ENCODE measurements at places on chromosomes 7 and 10.

DNA sequence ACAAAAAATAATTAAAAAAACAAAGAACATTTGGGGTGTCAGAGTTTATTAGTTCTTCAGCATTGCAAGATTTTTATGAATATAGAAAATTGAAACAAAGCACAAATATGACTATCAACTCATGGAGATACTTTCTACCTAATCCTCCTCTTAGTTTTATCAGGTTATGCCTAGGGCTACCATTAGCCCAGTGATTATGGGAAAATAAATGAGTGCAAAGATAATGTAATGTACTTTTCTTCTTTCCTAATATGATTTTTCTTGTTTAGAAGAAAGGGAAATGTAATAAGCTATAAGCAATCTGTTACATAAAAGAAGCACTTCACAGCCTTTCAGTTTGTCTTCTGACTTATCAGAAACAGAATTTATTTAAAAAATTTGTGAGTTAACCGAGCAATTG, 676.8 kb downstream of the SORCS1 start:
- no peak for DNase-seq

- no peak for DNase-seq
Observed at GRCh38 chr7:2040893-2041270, 191.9 kb downstream of the MAD1L1 start.

GRCh38 chr10:86413046-86413728, 46.6 kb upstream of the GRID1 start:
- peak; percentile 9 for DNase-seq

GRCh38 chr10:73893426-73893825, 17.5 kb upstream of the PLAU start:
- DNase-seq: no peak

DNA sequence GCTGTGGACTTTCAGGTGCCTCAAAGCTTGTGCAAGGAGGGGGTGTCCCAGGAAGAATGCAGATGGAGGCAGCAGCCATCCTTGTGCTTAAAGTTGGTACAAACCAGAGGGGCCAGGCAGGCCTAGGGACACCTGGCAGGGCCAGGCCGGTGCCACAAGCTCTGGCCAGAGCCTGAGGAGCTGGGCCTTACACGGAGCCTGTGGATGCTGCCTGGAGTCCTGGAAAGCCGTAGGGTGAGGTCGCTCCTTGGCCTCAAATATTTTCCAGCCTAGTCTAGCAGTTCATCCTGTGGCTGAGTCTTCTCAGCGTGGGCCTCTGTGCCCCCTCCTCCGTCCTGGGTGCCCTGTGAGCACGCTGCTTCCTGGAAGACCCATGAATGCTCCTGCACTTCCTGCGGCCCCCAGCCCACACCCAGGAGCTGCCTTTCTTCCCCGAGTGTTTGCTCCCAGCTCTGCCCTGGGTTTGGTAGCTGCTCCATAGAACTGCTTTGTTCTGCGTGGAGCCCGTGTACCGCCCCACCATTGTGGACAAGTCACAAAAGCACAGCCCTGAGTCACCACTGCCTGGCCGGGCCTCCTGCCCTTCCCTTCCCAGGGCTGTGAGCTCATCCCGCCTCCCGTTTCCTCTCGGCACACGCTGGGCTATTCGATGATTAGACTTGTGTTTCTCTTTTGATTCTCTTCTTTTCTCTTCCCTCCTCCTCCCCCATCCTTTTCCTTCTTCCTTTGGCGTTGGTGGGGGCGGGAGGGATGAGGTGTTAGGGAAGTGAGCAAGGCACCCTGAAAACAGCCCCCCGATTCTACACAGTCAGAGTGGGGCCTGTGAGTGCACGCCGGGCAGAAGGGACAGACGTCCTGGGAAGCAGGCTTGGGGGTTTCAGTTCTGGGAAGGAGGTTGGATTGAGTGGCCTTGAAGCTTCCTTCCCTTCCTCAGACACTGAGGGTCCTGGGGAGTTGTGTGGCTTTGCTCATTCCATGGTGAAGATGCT, 73.2 kb upstream of the SHH start:
- no peak for DNase-seq

DNA sequence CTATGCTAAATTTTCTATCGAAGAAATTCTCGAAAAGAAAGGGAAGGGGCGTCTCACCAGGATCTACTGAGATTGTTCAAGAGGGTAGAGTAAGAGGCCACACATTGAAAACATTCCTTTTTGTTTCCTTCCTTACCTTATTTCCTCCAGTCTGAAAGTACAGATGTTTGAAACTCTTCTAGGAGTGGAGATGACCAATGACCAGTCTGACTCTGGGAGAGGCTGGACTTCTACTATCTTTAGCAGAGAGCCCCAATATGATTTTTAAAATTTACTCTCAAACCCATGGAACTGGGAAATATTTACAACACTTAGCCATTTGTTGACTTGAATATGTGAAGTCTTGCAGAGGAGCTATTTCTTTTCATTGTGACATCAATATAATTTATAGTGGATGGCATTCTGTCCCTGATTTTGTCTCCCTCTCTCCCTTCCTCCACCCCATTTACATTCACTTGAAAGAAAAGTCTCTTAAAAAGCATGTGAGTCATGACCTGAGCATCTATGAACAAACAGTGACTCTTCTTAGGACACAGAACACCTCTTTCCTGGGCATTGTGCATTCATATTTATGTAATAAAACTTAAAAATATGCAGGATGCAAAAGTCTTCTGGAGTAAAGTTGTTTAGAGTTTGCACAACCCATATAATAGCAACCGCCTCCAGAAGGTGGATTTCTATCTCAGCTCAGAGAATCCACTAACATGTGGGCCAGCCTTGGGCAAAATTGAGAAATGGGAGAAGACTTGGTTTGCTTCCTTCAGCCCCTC, 31.2 kb upstream of the BMPER start:
- no peak for DNase-seq

- no peak for DNase-seq
Observed at GRCh38 chr7:78359836-78360235, 561.3 kb downstream of the PHTF2 start.

DNA sequence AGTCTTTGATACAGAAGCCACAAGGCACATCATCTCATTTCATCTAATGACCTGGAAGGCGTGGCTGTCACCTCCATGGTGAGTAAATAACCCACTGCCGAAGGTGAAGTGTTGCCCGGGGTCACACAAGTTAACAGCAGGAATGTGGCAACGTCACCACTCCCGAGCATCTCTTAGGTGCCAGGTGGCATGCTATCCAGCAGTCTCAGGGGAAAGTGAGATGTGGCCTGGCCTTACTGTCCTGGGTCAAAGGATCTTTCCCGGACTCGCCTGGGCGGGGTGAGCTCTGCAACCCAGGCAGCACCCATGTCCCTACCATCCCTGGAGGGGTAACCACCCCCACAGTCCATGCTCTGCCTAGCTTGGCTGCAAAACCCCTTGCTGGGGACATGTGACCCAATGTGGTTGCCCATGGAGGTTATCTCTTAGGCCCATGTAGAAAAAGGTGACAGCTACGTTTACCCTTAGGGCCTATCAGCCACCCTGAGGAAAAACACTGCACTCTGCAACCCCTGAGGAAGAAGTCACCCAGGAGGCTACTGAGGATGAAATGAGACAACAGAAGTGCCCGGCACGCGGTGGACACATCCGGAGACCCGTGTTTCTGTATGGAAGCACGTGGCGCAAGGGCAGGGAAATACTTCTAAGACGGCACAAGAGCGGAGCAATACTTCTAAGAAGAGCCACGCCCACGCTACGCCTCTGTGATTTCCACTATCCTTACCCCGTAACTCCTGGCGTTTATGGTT, 52.0 kb downstream of the BAIAP2L1 start:
- DNase-seq: no peak

- no peak for DNase-seq
Observed at GRCh38 chr7:132790104-132790503, 213.8 kb upstream of the PLXNA4 start.

GRCh38 chr7:120867932-120868331, 10.0 kb upstream of the TSPAN12 start:
- DNase-seq: no peak

GRCh38 chr7:13992596-13992964, 3.1 kb upstream of the ETV1 start:
- no peak for DNase-seq

DNA sequence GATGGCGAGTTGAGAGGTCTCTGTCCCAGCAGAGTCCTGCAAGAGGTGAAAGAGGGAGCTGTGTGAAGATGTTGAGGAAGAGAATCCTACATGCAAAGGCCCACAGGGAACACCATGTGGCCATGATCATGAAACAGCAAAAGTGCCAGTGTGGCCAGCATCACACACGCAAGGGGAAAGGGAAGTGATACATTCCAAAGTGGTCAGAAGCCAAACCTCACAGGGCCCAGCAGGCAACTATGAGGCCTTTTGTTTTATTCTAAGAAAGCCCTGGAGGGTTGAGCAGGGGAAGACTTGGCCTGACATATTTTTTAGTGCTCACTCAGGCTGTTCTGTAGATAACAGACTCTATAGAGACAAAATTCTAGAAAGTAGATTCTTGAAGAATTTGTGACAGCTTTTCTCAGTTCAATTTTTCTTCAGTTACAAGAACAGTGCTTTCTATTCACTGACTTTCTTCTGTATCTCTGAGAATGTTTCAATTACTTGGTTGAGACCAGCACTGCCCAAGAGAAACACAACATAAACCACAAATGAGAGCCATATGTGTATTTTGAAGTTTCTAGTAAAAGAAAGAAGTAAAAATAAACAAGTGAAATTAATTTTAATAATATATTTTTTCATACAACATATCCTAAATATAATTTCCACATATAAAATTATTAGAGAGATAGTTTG, 82.3 kb downstream of the HTR7 start:
- DNase-seq: no peak

GRCh38 chr7:87580636-87581035, 20.0 kb downstream of the ABCB1 start:
- no peak for DNase-seq

DNA sequence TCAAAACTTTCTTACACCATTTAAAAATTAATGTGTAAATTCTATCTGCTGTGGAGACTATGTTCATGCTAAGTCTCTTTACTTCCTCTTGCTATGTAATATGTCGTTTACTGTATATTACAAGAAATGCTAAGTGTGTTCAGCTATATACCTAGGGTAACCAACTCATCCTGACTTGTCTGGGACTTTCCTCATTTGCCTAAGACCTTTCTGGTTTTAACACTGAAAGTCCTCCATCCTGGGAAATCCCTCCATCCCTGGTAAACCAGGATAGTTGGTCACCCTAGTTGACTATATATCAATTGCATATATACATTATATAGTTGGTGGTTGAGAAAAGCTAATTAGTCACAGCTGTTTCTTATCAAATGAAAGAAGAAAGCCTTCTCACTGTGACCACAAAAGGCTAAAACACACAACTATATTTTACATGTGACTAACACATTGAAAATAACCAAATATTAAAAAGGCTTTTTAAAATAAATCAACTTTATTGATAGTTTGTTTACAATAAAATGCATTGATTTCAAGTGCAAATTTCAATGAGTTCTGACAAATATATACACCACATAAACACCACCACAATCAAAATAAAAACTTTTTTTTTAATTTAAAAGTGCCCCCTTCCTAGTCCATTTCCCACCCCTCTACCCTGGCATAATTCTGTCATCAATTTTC, 167.7 kb upstream of the INHBA start:
- no peak for DNase-seq

DNA sequence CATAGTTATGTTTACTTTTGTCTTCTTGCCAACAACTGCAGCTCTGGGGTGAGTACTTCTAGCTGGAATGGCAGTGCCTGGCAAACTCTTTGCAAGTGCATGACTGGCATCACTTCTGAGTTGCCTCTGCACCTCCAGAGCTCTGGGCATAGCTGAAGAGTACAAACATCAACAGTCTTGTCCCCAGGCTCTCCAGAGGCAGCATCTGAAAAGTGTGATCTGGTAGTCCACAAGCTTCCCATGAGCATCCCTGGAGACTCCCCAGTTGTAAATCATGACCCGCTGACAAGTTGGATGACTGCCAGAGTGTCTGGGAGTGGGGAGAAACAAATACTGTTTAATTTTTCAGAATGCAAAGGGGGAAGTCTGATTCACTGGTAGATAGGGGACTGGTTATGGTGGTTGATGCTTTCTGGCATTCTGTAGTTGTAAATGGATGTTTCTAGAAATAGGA, 138.9 kb upstream of the CDK13 start:
- DNase-seq: no peak

GRCh38 chr10:16481052-16481728, 40.5 kb downstream of the C1QL3 start:
- DNase-seq: no peak

GRCh38 chr10:129914153-129914855, 49.8 kb downstream of the EBF3 start:
- DNase-seq: no peak

DNA sequence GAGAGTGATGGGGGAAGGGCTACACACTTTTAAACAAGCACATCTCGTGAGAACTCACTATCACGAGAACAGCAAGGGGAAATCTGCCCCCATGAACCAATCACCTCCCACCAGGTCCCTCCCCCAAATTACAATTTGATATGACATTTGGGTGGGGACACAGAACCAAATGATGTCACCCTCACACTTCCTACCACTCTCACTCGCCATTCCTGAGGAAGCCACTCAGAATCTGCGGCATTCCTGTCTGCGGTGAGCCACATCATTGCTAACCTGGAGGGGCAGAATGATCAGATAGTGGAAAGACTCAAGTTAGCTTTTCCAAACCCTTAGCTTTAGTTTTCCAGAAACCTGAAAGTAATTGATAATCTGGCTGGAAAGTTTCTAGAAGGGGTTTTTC, 66.9 kb downstream of the MYO3A start:
- DNase-seq: no peak

- no peak for DNase-seq
Observed at GRCh38 chr10:59177031-59177797, 771 bp downstream of the PHYHIPL start.

DNA sequence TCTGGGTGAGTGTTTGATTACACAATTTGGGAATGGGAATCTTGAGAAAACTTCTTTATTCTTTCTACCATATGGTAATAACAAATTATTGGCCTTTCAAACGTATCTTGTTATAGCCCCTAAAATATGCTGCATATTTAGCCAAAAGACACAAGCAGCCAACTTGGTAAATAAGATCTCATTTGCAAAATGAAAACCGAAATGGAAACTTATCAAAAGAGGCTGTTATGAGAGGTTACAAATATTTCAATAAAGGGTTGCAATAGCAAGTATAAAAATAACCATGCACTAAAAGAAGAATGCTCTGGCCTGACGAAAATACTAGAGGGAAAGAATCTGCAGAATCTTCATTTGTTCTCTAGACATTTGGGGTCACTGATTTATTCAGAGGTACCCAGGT, 259.5 kb upstream of the LRRN3 start:
- DNase-seq: no peak

- DNase-seq: no peak
Observed at GRCh38 chr7:23012186-23012585, 1.7 kb downstream of the HYCC1 start.

DNA sequence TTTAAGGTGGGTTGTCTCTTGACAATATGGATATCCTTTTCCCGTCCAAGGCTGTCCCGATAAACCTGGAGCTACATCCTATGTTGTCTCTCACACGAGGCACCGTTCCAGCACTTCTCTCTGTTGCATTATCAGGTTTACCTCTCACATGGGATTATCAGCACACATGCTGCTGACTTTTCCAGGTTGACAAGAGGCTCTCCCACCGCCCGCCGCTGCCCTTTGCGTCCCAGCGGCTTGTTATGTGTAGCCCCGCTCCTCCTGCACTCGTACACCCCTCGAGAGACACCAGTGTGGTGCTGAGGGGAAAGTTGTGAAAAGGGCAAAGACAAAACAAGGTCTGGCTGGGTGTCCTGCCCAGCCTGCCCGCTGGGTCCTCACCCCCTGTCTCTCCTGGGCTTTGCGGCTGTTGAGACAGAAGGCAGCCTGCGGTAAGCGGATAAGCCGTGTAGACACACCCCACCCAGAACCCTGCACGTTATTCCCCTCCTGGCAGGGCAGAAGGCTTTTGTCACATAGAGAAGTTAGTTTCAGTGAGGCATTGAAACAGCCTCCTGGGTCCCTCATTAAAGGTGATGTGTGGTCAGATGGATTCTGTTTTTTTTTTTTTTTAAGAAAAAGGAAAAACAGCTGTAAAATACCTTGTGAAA, 38.7 kb downstream of the UBE3C start:
- DNase-seq: no peak

Data from CD4-positive, alpha-beta T cell treated with Interleukin-1 beta for 1 hour (primary cell).